ENCODE measurements at places on chromosomes 5 and 9.

GRCh38 chr9:1294641-1295258 is 244.6 kb downstream of the DMRT2 start:
- no peak for DNase-seq

DNA sequence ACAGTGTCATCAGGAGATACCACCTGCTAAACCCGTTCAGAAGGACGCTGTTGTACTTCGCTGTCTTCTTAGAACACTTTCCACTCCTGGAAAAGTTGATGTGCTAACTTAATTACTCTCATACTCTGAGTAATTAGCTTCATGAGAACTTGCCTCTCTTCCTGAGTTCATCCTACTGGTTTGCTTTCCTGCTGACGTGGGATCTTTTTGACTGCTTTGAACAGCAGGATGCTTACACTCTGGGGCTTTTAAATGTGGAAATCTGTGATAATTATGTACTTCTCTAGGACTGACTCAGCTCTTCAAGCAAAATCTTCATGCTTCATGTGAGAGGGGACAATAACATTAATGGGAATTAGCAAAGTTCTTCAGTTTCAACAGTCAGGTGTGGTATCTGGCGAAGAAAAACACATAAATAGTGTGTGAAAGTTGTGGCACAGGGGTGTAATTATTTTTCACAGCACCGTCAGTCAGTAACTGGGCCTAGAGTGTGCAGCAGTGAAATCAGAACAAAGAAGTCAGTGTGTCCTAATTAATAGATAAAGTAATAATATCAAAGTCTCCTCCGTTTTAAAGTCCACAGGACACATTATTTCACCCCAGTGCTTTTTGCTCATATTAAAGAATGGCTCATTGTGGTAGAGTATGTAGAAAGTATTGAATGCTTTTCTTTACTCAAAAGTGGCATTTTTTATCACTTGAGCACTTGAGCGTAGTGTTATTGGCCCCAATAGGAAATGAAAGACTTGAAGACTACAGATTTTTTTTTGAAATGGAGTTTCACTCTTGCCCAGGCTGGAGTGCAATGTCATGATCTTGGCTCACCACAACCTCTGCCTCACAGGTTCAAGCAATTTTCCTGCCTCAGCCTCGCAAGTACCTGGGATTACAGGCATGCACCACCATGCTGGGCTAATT is 140.9 kb upstream of the DMRT1 start:
- DNase-seq: no peak

GRCh38 chr5:99694884-99695283 is 766.1 kb upstream of the CHD1 start:
- no peak for DNase-seq

DNA sequence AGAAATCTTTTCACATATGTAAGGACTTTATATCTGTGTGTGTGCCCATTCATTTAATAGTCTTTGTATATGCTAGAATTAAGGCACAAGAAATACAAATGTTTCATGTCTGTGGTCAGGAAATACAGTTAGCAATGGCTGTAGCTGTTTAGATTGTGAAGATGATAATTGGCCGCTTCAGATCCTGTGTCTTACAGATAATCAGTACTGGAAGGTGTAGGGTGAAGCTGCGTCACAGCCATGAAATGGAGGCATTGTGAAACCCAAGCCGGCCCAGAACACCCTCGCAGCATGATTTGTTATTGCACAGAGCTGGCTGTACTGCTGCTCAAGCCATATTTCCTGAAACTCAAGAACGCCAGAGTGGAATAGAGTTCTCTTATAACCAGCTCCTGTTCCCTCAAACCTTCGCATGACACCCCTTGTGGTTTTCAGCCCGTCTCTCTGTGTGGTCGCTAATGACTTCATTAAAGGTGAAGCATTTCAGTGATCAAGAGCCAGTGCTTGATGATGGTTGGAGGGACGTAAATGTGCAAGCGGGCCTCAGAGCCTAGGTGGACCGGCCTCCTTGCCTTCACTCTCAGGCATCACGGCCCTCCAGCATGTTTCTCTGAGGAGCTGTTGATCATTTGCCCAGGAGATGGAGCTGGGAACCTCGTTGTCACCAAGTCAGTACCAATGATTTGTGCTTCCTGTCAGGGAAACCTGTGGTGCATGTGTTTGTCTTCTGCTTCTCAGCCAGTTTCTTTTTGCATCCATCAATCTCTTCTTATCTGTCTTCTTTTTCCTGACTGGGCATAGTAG is 80.1 kb downstream of the F2RL2 start:
- no peak for DNase-seq

GRCh38 chr5:149658299-149658698 is 71.8 kb upstream of the PPARGC1B start:
- no peak for DNase-seq

- DNase-seq: no peak
These were observed 946 bp downstream of the ADCY2 start for GRCh38 chr5:7396713-7397454.

- DNase-seq: no peak
These were observed 26.5 kb upstream of the BASP1 start for GRCh38 chr5:17190799-17191391.

- peak; percentile 56 for DNase-seq
These were observed 171.2 kb downstream of the DOCK8 start for GRCh38 chr9:385818-386398.

DNA sequence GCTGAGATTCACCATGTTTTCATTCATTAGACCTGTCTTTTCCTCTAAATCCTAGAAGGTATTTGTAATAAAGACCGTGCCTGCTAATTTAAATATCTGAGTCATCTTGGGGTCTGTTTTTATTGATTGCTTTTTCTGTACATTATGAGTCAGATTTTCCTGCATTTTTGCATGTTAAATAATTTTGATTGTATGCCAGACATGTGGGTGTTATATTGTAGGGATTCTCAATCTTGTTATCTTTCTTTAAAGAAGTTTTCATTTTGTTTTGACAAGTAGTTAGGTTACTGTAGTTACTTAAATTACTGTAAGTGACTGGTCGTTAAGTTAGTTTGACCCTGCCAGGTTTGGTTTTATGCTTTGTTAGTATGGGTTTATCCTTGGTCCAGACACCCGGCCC is 35.1 kb downstream of the EXOSC2 start:
- DNase-seq: no peak

DNA sequence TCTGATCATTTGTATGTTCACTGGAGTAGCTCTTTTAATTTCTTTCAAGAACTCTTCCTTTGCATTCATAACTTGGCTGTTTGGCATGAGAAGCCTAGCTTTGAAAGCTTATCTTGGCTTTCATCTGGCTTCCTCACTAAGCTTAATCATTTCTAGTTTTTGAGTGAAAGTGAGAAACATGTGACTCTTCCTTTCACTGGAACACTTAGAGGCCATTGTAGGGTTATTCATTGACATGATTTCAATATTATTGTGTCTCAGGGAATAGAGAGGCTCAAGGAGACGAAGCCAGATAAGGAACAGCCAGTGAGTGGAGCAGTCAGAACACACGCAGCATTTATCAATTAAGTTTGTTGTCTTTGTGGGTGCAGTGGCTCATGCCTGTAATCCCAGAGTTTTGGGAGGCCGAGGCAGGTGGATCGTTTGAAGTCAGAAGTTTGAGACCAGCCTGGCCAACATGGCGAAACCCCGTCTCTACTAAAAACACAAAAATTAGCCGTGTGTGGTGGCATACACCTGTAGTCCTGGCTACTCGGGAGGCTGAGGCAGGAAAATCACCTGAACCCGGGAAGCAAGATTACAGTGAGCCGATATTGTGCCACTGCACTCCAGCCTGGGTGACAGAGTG is 98.3 kb downstream of the UGCG start:
- no peak for DNase-seq

DNA sequence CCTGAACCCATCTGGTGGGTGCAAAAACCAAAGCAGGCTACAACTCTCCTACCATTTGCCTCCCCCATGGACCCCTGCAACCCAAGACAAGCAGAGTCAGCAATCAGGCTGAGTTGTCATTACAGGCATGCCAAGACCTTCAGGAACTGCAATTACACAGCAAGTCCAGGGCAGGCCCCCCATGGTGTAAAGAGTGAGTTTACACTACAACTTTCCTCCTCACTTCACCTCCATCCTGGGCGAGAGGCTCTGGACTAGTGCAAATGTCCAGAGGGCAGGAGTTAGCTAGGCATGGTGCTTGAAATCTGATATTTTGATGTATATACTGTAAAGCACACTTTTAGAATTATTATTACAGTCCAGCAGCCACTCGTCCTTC is 7.0 kb upstream of the P4HA2 start:
- DNase-seq: no peak

DNA sequence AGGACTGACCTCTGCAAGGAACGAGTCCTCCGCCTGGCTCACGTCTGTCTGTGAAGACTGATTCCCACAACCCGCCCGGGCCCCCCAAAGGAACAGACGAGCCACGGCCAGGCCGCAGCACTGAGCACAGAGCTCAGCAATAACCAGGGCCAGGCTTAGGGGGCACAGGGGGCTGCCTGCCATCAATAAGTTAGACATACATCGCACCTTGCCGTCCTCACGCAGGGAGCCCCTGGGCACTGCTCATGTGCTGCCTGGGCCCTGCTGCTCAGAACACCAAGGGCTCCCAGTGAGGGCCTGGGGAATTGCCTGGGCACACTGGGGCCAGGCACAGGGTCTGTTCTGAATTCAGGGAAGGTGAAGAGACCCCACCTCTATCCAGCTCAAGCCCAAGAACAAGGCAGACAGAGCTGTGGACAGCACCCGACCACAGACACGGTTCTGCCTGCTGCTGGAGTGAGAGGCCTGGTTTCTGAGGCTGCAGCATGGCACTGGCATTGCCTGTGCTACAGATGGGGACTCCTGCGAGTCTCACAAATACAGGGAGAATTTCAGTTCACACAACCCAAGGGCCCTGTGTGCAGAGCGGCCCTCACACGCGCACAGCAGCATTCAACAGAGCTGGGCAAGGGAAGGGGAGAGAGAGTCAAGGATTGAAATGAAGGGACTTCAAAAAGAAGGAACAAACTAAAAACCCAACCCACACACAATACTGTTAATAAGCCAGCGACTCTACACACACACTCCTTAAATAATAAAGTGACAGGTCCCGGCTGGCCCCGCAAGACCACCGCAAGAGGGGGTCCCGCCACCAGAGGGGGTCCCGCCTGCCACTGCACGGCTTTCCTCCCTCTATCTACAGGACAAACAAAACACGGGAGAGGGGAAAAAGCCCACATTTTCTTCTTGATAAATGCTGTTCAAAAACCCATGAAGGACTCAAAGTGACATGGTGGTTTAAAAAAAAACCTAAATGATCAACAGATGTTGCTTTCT is 32.0 kb downstream of the PRRT1B start:
- DNase-seq: no peak

- no peak for DNase-seq
These were observed 393.0 kb downstream of the CDH12 start for GRCh38 chr5:22460189-22460588.

DNA sequence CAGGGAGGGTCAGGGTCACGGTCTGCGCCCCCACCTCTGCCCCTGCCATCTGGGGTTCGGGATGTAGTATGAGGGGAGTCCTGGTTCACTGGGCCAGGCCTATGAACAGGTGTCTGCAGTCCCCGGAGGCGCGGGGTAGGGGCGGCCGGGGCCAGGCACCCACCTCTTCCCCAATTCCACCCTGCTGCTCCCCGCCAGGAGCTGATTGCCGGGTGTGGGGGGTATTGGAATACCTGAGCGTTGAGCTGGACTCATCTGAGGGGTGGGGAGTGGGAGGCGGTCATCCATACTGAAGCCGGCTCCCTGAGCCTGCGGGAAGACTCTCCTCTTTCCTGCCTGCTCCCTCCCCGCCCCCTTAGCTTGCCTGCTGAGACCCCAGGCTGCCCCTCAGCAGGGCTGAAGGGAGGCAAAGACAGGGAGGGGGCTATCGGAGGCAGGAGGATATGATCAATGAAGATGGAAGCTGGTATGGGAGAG is 679 bp downstream of the SLC6A7 start:
- DNase-seq: no peak

DNA sequence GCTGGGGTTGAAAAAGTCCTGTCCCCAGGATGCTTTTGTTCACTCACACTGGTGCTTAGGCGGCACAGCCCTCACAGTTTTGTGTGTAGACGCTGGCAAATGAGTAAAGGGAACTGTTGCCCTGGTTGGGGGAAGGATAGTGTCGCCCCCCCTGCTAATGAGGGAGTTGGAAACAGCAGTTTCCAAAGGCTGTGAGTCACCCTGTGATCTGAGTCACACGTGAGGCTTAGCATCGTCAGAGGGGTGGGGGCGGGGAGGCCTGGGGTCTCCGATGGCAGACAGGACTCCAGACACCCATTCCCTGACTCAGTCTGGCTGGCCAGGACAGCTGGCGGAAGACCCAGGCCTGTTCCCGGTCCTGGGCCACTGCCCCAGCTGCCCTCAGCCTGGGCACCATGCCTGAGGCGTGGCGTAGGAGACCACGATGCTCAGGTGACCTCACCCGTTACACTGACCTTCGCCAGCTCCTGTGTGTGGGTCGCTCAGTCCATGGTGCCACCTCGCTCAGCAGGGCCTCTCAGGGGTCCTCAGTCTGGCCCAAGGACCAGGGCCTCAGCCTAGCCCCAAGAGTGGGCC is 2.9 kb downstream of the DNAJB5 start:
- DNase-seq: peak; percentile 79

- DNase-seq: no peak
These were observed 158.6 kb upstream of the SHB start for GRCh38 chr9:38227656-38228055.

DNA sequence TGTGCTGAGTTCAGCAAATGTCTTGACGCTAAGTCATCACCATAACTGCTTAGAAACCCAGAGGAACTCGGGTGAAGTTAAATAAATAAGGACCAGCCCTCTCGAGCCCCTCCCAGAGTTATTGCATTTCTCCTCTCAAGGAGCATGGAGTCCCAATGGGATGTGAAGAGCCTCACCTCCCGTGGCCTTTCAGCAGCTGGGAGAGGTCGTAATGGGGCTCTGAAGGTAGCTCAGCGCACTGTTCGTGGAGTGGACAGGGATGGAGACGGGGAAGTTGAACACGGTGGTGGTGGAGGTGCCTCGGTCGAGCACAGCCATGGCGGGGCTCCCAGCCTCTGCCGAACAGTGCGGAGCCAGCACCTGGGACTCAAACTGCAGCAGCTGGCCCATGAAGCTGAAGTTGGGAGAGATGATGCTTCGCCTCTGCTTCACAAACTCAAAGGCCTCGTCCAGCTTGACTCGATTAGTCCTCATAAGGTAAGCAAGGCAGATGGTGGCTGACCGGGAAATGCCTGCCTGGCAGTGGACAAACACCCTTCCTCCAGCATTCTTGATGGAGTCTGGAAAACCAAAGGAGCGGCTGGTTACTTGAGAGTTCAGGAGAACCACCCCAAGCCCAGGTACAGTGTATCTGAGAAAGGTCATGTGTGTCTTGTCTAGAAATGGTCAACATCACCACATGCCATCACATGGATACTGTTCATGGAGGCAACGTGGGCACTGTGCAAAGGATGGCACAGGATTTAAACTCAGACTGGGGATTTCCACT is 2.2 kb downstream of the DUSP1 start:
- no peak for DNase-seq

- DNase-seq: peak; percentile 39
These were observed 57.4 kb downstream of the CFAP95 start for GRCh38 chr9:69877852-69878514.

- no peak for DNase-seq
These were observed 16.0 kb downstream of the SERINC5 start for GRCh38 chr5:80239680-80240367.

- DNase-seq: peak; percentile 93
These were observed 235.7 kb downstream of the ICE1 start for GRCh38 chr5:5658226-5658625.

- peak; percentile 25 for DNase-seq
These were observed 57.8 kb upstream of the SPINK5 start for GRCh38 chr5:148005788-148006520.

All from H4 (cell line).